ENCODE measurements at places on chromosomes 12 and 14. TPM values are rescaled to one million over a fixed set of nuclear protein-coding genes. Genes with fewer than 3 reads are reported as not detected.

Gene C12orf50
- not detected for total RNA-seq

Gene SCN8A
- total RNA-seq: 16.5 TPM

Gene TMEM132C
- total RNA-seq: not detected

Gene STAB2
- 0.25 TPM for total RNA-seq

Gene JKAMP
- 31.0 TPM for total RNA-seq

Gene ASB8
- 27.8 TPM for total RNA-seq

Gene NOVA1
- total RNA-seq: not detected

- peak; percentile 88 for DNase-seq
These were observed 1319.1 kb downstream of the TMEM121 start for GRCh38 chr14:106845286-106846087.

GRCh38 chr12:49673446-49674317, 33.5 kb downstream of the FMNL3 start:
- DNase-seq: no peak

DNA sequence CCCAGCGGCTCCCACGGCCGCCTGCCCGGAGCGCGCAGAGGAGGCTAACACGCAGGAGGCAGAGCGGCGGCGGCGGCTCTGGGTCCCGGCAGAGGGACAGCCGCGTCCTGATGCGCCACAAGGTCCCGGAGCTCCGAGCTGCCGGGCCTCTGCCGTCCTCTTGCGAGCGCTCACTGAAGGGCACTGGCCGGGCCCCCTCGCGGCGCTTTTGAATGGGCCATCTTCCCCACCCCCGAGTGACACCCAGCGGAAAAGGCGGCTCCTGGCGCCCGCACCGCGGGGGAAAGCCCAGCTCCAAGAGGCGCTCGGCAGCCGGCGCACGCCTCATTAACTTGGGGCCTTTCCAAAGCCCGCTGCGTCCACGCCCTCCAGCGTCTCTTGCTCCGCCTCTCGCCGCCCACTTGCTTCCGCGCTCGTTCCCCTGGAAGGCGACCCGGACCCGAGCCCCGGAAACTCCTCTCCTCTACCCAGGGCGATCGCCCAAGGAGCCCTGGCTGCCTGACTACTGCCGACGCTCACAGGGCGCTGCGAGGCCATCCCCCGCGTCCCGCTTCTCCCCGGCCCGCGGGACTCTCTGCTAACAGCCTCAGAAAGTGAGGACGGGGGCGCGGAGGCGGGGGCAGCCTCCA, at the start of gene PHLDA1:
TSS of gene PHLDA1 (minus strand) at position 363 of the 629 bp plus-strand sequence.
- DNase-seq: peak; percentile 97

DNA sequence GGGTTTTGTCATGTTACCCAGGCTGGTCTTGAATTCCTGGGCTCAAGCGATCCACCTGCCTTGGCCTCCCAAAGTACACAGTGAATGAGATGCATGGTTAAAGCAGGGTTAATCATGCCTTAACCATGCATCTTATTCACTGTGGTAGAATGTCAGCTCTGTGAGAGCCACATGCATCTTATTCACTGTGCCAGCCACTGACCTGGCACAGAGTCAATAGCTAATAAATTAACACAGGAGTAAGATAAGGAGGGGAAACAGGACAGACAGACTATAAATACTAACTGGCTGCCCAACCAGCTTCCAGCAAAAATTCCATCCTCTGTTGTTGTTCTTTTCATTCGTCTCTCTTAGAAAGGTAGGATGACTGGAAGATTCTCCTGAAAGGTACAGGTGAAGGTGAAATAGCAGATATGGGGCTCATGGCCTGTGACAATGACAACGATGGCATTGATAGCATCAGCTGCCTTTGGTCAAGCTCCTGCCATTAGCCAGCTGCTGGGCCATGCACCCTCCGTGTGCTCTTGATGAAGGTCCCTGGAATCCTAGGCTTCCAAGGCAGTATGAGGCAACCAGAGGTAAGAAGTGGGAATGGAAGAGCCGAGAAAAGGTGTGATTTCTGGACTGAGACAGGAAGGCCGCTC, 76.6 kb downstream of the ZNF664 start:
- DNase-seq: no peak

DNA sequence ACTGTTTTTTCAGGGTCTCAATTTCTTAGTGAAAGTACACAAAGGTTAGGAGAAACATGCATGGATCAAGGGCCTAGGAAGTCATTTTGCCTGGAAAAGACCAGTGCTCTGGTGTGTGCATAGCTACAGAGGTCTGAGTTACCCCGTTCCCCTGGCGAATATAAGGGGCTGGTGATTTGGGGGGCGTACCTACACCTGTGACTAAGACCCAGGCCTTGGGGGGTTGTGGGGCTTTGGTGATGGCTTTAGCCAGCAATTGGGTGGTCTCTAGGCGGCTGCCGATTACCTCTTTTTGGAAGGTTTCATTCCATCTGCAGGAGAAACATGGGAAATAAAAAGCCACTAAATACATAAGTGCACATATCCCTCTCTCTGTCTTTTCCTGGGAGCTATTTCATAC, 1.1 kb downstream of the SDR39U1 start:
- no peak for DNase-seq

GRCh38 chr14:41549821-41550607, 56.7 kb upstream of the LRFN5 start:
- DNase-seq: no peak

- no peak for DNase-seq
These were observed 47.2 kb downstream of the MYF5 start for GRCh38 chr12:80763874-80764273.

DNA sequence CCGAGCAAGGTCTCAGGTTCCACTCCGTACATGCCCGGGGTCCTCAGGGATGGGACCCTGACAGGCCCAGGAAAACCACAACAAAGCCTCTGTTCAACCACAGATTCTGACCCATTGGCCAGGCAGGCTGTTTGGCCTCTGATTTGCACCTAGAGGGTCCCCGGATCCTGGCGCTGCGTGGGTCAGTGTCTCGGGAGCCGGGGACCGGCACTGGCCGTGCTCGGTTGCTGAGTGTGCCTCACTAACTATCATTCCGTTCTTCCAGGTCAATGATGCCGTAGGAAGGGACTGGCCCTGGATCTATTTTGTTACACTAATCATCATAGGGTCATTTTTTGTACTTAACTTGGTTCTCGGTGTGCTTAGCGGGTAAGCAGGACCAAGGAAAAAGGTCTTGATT, 290.2 kb upstream of the FKBP4 start:
- DNase-seq: no peak

- no peak for DNase-seq
These were observed 109.5 kb downstream of the UNC79 start for GRCh38 chr14:93540235-93540634.

GRCh38 chr12:1830981-1831963, 10.9 kb downstream of the LRTM2 start:
- peak; percentile 87 for DNase-seq

- no peak for DNase-seq
These were observed 10.6 kb upstream of the PUS1 start for GRCh38 chr12:131918311-131919050.

DNA sequence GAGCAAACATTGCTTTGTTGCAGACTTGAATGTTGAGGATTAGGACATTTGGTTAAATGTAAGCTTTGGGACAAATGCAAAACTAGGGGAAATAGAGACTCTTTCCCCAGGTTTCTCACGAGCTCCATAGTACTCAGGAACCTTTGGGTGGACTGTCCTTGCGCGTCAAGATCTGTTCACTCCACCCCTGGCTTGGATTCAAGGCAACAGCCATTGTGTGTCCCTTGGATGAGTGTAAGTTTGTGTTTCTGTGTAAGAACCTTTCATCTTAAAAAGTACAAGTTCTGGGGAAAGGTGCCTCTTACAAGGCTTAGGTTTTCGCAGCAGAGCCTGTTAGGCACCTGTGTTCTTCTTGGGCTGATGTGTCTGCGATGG, 3.7 kb downstream of the SUSD6 start:
- no peak for DNase-seq

DNA sequence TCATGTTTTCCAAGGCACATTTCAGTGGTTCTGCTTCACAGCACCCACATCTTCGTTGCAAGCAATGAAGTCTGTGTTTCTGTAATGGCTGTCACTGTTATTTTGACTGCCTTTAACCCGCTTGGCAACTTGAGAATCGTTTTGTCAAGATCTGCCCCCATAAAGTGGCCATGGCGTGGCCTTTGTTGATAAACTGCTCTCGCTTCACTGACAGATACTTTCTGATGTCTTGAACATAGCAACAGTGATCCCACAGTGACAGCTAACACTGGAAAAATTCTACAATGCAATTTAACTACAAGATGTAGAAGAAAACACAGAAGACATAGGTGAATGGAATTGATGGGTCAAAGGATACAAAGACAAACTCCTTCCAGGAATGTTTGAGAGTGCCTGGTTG, 184.2 kb downstream of the KLHL28 start:
- DNase-seq: no peak

DNA sequence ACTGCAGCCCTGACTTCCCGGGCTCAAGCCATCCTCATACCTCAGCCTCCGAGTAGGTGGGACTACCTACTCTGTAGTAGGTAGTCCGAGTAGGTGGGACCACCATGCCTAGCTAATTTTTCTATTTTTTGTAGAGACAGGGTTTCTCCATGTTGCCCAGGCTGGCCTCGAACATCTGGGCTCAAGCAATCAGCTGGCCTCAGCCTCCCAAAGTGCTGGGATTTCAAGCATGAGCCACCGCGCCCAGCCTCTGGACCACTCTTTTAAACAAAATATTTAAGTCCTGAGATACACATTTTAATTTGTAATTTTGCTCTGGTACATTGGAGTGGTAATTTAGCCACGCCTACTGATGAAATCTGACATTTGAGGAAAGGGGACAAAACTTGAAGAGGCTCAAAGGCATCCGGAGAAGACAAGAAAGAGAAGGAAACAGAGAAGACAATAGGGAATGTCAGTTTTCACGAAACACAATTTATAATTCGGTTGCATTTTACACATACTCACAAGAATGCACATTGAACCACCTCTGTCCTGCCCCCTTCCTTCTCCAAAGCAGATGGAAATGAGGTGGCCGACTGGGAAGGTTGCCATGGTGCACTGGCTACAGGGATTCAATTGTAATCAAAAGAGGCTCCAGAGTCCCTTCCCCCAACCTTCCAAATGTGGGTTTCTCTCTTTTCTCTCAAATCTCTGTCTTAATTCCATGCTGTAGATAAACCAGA, 9.7 kb upstream of the TUBA1A start:
- DNase-seq: peak; percentile 4

GRCh38 chr12:83932011-83932410, 980.6 kb downstream of the SLC6A15 start:
- DNase-seq: no peak

GRCh38 chr14:55125403-55125802, 3.6 kb upstream of the LGALS3 start:
- DNase-seq: no peak

- DNase-seq: no peak
These were observed 45.8 kb downstream of the MIA2 start for GRCh38 chr14:39279515-39279914.

Measured in Caco-2 (cell line).